ENCODE measurements at places on chromosomes 7 and 10.

- no peak for DNase-seq
Observed at GRCh38 chr7:87831097-87831496, 45.1 kb downstream of the SLC25A40 start.

DNA sequence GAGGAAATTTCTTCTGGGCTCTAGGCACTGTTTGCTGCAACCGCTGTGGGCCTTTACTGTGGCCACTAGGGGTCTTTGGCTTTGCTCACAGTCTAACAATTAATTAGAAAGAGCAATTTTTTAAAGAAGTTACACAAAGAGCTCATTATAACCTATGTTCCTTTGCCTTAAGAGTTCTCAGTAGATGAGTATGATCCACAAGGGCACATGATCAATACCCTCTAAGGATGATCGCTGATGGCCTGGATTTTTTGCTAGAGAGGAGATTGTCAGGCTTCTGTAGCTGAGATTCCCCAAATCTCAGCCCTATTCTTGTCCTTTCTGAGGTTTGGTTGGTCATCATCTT is 80.8 kb upstream of the RHOBTB1 start:
- DNase-seq, result no peak

DNA sequence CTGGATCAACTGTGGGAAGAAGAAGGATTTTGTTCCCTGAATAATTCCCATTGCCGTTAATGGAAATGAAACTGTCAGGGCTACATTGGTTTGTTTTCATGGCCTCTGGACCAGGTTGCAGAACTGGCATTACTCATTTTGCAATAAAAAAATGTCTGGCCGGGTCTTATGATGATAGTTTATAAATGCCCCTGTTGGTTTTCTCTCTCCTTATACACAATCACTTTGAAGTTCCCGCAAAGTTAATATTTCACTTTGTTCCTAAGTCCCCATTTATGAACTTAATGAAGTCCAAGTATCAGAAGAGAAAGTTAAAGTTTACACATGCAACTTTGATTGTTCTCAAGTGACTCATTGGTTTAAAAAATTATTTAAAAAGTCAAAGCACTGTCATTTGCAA is 150.7 kb upstream of the PRR15 start:
- no peak for DNase-seq

DNA sequence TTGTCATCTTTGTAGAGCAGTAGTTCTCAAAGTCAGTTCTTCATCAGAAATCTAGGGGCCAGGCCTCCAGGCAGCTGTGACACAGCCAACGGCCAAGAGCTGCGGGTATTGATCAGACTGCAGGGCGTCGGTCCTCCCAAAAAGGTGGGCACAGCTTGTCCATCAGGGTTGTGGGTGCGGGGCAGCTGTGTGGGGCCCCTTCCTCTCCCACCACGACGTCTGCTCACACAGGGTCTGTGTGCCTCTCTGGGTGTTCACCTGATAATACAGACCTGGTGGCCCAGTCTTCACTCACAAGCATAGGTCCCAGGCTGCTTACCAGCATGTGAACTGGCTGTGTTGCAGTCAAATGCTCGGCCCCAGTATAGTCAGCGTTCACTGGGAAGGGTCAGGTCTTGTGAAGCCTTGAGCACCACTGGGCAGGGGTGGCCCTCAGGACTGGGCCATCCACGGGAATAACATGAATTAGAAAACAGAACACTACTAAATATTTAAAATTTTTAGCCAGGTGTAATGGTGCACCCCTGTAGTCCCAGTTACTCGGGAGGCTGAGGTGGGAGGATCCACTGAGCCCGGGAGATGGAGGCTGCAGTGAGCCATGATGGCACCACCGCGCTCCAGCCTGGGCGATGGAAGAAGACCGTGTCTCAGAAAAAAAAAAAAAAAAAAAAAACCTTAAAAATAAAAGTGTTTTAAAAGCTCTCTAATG is 102.8 kb upstream of the DIP2C start:
- no peak for DNase-seq

DNA sequence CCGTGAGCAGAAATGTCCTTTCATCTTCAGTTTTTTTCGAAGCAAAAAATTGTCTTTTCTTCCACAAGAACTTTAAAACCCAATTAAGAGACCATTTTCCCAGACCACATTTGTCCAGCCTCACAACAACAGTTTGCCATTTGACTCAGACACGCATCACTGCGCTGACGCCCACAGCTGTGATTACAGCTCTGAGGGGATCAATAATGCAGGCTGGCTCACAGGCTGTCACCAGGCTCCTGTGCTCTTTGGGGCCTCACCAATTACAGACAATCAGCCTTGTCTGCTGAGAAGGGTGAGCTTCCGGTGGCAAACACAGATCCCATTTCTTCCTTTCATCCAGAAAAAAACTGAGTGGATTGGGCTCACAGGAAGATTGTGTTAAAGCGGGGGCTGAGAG is 33.3 kb downstream of the DDC start:
- DNase-seq, result no peak

DNA sequence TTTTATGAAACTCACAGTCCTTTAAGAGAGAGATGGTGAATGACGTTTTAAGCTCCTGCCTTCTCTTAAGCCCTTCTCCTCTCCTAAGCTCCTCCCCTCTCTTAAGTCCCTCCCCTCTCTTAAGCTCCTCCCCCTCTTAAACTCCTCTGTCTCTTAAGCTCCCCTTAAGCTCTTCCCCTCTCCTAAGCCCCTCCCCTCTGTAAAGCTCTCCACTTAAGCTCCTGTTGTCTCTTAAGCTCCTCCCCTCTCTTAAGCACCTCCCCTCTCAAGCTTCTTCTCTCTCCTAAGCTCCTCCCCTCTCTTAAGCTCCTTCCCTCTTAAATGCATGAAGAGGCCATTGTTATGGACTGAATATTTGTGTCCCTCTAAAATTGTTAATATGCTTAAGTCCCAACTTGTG is 1180.6 kb upstream of the AUTS2 start:
- DNase-seq, result no peak

GRCh38 chr7:94971051-94971867 is 63.9 kb downstream of the PPP1R9A start:
- DNase-seq, result no peak

DNA sequence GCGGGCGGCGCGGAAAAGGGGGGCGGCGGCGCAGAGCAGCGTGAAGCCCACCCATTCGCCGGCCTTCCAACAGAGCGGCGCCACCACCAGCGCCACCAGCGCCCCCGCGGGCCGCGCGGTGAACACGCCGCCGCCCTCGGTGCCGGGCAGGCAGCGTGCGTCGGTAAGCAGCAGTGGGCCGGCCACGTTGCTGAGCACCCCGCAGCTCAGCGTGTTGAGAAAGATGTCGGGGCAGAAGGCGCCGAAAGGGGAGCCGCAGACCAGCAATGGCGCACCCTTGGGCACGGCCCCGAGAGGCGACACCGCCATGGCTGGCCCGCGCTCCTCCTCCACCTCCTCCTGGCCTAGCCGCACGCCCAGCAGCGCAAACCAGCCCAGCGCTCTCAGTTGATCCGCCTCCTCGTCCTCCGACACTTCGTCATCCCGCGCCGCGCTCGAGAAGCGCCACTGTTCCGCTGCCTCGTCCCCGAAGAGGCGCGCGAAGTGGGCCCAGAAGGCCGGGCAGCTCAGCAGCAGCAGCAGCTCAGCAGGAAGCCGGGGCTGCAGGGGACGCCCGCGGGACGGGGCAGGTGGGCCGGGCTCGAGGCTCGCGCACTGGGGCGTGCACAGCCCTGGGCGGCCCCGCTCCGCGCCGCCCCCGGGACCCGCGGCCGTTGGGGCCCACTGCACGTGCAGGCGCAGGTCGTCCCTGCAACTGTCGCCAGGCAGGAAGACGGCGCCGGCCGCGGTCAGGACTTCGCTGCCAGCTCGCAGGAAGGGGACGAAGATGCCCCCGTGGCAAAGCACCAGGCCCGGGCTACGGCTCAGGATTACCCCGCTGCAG is 623 bp downstream of the TYSND1 start:
- peak; percentile 71 for DNase-seq

DNA sequence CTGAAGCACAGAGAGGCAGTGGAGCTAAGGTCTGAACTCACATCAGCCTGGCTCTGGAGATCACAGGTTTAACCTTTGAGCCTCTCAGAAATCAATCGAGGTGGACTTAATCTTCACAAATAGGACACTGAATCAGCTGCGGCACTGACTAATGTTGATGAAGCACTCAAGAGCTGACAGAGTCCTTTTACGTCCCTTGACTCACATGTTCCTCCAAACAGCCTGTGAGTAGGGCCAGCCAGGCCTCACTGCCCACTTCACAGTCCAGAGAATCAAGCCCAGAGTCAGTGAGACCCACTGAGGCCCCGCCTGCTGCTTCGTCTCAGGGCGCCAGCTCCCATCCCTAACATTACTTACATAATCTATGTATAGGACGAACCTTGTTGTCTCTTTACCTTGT is 63.1 kb downstream of the TNS3 start:
- no peak for DNase-seq

DNA sequence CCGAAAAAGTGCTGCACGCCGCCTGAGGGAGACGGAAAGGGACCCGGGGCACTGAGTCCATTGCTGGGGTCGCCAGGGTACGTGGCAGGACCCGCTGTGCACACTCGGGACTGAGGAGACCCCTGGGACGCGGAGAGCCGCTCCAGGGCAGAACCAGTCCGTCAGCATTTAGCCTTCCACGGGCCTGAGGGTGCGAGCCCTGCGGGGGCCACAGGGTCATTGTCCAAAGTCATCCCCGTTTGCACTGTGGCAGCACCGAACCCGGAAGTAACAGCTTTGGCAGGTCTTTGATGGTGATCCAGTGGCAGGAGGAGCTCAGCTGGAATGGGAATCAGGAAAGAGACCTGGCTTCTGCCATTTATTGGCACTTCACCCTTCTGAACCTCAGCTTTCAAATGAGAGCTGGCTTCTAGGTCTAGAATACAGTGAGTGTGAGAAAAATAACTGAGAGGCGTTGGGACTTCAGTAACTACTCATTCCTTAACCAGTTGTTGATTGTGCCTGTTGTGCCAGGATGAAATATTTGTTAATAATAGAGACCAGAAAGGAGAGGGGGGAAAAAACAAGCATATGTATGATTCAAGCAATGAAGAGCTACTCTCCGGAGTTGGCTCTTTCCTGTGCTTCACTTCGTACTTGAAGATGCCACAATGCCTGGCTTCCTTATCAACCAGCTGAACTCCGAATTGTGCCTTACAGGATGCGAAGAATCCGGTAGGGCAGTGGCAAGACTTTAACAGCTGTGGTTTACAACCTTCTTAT is 811 bp upstream of the ARHGAP12 start:
- peak; percentile 15 for DNase-seq

DNA sequence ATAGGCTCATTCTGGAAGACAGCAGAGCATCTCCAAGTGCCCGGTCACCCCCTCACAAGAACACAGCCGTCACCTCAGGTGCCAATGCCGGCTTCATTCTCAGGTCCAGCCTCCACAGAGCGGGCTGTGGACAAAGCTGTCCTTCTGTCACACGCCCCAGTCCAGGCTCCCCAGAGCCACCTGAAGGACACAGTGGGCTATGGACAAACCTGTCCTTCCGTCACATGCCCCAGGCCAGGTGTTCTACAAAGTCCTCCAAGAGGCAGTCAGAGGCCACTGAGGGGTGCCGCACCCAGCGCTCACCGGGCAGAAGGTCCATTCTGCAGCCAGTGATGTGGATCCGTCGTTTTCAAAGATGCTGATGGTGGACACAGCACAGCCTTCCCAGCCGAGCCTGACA is 173.2 kb upstream of the PPP2R2D start:
- no peak for DNase-seq

- DNase-seq, result no peak
Observed at GRCh38 chr10:90723416-90724068, 134.3 kb downstream of the HTR7 start.

GRCh38 chr10:101558204-101558603 is 29.9 kb downstream of the POLL start:
- no peak for DNase-seq

- DNase-seq, result no peak
Observed at GRCh38 chr7:156496865-156497264, 143.7 kb upstream of the RNF32 start.

- no peak for DNase-seq
Observed at GRCh38 chr10:9986786-9987185, 1030.9 kb upstream of the CELF2 start.

GRCh38 chr10:104935656-104936055 is 294.6 kb downstream of the SORCS3 start:
- no peak for DNase-seq

DNA sequence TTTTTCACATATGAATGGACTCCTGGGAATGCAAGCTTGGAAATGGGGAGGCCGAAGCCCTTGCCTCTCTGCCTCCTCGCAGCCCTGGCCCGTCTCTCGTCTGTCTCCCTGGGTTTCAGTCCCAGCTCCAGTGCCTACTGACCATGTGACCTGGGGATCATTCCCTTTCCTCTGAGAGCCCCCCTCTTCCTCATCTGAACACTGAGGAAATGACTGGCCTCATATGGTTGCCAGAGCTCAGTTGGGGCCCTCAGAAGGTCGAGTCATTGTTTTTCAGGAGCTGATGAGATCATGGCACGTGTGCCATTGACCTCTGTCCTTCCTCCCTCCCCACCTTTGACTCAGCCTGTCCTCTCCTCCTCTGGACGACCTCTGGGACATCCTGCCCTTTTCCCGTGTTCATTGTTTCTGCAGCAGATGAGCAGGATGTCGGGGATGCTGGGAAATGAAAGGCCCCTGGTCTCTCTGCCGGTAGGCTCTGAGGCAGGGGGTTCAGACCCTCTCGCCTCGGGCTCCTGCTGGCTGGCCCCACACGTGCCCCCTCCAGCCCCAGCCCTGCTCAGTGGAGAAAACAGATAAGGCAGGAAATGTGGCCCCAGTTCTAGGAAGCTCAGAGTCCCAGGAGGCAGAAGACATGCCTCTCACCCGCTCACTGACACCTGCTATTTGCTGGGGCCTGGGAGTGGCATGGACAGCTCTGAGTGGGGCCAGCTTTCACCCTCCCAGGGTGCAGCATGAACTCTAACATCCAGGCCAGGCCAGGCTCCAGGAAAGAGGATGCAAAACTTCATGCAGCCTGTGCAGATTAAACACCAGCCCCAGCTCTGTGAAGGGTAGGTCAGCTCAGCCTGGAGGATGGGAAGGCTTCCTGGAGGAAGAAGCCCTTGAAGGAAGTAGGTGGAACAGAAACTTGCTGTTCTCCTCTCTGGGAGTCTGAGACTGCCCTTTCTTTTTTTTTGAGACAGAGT is 8.3 kb upstream of the PPP1R35 start:
- DNase-seq, result no peak

DNA sequence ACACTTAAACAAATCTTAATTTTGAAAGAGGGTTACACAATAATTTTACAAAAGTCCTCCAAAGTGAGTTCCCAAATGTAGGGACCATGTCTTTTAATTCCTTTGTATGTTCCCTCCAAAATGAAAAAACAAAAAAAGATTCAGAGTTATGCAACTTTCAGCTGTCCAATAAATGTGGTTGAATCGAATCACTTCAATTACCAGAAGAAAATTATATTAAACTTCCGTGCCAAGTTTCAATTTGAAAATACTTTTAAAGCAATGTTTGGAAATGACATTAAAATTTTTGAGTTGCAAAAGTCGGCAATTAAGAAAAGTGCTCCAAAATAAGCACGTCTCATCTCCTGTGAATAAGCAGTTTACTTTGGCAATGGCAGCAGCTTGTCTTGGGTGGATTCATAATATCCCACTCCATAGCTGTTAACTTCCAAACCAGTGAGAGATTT is 60.3 kb upstream of the C1GALT1 start:
- no peak for DNase-seq
